ENCODE measurements at places on chromosomes 2 and 18.

- no peak for DNase-seq
These were observed 215.6 kb upstream of the SLC14A2 start for GRCh38 chr18:45399643-45400042.

GRCh38 chr18:57428221-57429150 is 6.7 kb upstream of the ONECUT2 start:
- DNase-seq, result peak; percentile 52

GRCh38 chr2:222424729-222425671 is 657 bp downstream of the SGPP2 start:
- peak; percentile 71 for DNase-seq

DNA sequence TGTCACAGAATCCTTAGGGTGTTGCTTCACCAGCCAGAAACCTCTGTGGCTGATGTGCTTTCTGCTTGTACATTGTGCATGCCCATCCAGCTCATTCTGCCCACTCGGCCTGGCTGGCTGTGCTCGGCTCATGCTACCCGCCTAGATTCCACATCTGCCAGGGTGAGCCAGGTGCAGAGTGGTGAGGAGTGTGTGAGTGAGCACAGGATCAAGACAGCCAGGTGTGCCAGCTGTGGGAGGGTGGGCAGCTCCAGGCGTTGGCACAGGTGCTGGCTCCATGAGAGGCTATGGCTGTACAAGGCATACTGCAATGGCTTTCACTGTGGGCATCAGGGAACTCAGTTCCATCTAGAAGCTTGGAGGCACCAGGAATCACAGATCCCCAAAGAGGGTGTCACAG is 1321.8 kb upstream of the CRIM1 start:
- DNase-seq, result no peak

DNA sequence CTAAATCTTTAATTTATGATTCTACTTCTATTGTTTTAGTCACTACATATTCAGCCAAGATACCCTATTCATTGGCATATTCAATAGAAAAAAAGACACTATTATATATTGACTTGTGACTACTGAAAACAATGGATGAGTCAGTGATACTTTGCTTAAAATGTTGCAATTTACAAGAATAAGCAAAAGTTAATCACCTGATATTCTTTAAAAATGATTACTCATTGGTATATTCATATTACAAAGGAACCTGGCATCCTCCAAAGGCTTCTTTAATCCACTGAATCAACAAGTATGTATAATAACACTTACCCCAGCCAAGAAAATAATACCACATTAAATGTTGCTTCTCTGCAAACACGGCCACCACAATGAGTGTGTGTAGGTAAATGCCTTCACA is 87.8 kb downstream of the CALCRL start:
- no peak for DNase-seq

DNA sequence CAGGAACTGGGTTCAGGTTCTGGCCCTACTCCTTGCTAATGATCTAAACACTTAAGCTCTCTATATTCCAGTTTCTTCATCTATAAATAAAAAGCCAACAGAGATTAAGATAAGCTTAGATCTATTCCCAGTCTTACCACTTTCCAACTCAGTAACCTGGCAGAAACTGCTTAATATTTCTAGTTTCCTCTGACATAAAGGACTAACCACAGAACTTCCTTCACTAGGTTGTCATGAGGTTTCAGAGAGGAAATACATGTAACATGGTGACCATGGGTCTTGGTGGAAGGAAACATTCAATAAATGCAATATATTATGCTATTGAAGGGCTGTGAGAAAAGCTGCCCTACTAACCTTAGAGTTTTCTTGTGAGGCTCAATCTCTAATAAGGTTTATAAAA is 114.4 kb upstream of the PDE1A start:
- peak; percentile 6 for DNase-seq

DNA sequence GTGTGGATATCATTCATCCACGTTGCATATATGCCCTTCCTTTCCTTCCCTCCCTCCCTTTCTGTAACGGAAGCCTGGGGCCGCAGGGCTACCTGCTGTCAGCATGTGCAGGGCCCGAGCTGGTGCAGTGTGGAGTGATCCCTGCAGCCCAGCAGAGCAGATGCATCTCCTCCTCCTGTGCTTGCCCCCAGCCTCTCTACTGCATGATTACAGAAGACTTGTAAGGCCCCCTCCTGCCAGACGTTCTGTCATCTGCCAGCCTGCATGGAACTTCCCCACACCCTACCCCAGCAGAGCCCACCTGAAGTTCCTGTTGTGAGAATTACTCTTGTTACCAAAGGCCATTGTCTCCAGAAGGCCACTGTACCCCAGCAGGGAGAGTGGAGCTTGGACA is 67.5 kb upstream of the FOSL2 start:
- no peak for DNase-seq

GRCh38 chr18:73945130-73945792 is 202.4 kb downstream of the FBXO15 start:
- DNase-seq, result no peak

DNA sequence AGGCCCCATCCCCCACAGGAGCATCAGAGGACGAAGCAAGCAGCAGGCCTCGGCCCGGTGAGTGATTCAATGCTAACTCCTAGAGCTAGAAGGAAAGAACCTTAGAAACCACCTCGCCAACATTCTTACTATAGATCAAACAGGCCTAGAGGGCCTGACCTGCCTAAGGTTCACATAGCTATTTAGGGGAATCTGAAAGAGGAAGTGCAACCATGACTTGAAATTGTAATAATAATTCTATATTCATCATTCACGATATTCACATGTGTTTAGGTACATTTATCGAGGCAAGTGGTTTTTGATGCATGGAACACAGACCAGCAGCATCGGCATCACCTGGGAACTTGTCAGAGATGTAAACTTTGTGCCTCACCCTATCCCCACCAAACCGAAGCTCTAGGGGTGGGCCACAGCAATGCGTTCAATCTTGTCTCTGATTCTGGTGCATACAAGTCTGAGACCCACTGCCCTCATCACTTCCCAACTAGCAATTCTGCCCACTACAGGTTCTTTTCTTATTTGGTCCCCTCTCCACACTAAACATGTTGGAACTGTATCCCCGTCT is 78.0 kb upstream of the DNMT3A start:
- peak; percentile 65 for DNase-seq

GRCh38 chr2:52264488-52264887 is 1232.6 kb upstream of the NRXN1 start:
- DNase-seq, result no peak

GRCh38 chr2:205628422-205628821 is 53.9 kb upstream of the NRP2 start:
- no peak for DNase-seq

DNA sequence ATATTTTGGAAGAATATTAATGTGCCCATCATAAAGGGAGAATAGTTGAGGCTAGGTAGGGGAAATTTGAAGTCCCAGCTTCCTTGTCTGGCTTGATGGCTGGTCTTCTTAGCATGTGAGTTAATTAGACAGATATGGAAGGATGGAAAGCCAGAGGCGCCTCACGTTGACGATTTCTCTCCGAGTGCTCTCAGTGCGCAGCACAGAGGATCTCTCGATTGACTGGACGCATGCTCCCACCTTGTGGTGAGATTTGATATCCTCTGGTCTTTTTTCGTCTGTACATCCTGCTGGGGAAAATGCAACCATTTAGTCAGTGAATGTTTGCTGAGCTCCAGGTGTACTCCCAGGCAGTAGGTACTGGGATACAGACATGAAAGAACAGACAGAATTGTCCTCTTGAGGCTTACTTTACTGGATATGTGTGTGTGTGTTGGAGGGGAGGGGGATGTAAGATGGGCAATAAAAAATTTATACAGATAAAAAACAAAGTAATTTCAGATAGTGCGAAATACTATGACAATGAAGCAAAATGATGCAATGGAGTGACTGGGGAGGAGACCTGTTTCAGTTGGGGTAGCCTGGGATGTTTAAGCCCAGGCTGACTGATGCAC is 66.9 kb upstream of the ZNG1B start:
- DNase-seq, result peak; percentile 51

- peak; percentile 17 for DNase-seq
These were observed 42.5 kb downstream of the CPO start for GRCh38 chr2:206981739-206982340.

- no peak for DNase-seq
These were observed 886.3 kb downstream of the SLC4A3 start for GRCh38 chr2:220513573-220514288.

DNA sequence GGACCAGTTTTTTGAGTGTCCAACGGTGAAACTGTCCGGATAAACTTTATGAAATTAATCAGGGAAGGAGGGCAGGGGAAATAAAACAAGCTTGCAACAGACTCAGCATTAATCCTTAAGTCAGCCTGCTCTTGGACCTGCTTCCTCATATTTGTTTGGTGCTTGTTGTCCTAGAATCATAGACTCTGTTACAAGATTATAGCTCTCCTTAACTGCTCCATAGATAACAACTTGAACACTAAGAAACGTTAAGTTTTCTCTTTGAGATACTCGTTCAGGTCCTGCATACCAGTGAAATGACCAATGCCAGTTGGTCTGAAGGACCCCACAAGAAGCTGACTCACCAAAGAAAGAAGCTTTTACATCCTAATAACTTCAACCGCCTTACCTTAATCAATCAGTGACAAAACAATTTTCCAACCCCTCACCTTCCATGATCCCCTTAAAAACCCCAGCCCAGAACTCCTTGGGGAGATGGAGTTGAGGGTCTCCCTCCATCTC is 493.2 kb downstream of the PID1 start:
- DNase-seq, result no peak

DNA sequence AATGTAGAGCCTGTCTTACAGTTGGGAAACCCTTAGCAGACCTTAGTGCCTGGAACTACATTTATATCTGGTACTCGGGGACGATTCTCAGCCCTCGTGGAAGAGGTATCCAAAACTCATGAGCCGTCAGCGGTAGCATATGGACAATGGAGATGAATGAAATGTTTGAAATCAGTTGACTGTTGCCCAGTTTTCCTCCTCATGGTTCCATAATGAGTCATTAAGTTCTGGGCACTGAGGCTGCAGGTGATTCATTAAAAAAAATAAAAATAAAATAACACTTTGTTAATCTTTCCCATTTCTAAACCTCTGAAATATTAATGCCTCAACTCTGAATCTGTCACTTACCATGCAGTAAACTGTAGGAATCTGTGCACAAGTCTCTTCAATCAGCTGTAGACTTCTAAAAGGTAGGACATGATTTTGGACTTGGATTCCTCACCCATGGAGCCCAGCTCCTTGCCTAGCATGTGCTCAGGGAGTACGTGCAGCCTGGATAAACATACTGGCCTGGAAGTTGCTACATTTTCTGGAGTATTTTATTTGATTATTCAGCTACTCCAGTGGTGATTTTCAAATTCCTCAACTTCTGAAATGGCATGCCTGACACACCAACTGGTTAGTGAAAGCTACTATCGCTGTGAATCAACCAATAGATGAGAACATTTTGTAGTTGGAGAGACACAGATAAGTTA is 979.2 kb downstream of the CNTNAP5 start:
- DNase-seq, result no peak

DNA sequence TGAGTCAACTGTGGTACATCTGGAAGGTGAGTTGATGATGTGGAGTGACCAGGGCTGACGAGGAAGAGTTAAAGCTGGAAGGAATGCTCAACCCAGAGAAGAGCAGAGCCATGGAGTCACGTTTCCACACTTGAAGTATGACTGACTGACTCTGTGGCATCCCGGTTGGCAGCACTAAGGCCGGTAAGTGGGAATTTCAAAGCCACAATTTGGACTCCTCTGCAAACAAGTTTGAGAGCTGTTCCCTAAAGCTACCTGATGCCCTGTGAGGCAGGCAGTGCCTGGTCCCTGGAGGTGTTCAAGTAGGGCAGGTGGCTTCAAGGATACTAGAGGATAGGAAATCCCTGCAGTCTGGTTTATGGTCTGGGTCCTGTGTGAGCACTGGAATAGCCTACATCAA is 69.3 kb upstream of the ITGB6 start:
- no peak for DNase-seq

DNA sequence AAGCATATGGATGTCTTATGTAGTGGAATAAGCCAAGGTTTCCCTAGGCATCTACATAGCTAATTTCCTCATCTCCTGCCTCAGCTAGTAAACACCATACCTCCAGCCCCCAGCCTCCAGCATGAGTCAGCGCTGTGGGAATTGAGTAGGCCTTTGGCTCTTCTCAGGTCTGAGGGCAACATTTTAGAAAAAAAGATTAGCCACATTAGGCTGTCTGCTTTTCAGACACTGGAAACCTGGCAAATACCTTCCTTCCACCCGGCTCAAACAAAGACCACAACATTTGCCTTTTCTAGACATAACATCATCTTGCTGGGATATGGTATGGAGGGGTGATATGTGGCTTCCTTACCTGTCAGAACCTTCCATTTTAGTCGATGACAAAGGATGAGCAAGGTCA is 6.1 kb upstream of the CCDC195 start:
- no peak for DNase-seq

GRCh38 chr2:201452058-201452921 is 750 bp downstream of the STRADB start:
- no peak for DNase-seq

DNA sequence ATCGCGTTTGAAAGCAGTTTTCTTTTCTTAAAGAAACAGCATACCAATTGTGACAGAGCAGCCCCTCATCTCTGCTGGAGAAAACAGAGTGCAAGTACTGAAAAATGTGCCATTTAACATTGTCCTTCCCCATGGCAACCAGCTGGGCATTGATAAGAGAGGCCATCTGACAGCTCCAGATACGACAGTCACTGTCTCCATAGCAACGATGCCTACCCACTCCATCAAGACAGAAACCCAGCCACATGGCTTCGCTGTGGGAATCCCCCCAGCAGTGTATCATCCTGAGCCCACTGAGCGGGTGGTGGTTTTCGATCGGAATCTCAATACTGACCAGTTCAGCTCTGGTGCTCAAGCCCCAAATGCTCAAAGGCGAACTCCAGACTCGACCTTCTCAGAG is 9.5 kb downstream of the GRHL1 start:
- DNase-seq, result no peak

DNA sequence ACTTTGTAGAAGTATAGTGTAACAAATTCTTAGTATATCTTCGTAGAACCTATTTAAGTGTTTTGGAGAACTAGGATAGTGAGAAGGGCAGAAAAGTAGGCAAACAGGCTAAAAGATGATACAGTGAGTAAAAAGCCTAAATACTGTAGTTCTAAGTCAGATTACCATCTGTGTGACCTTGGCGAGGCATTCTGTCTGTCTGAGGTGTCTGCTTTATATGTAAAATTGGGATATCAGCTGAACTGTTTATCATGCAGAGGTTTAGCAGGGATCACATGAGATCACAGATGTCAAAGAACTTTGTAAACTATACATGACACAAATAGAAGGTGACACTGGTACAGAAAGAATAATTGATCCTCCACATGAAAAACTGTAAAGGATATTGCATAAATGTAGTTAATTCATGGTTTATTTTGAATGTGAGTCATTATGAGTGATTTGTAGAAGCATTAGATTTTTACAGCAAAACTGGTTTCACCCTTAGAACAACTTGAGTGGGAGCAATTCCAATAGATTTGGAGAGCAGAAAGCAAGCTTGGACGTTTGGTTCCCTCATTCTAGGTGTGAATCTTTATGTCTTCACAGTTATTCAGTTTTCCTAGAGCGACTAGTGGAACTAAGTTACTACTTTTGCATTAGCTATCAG is 41.9 kb downstream of the TAF1B start:
- DNase-seq, result no peak

- DNase-seq, result peak; percentile 52
These were observed 6.6 kb upstream of the RPL37A start for GRCh38 chr2:216491793-216492596.

- DNase-seq, result no peak
These were observed 217.5 kb downstream of the LPIN1 start for GRCh38 chr2:11963966-11964365.

- no peak for DNase-seq
These were observed 82.0 kb downstream of the MTCL1 start for GRCh38 chr18:8787371-8787670.
